COLO829 (cell line): ENCODE measurements at places on chromosomes 13 and 19.

DNA sequence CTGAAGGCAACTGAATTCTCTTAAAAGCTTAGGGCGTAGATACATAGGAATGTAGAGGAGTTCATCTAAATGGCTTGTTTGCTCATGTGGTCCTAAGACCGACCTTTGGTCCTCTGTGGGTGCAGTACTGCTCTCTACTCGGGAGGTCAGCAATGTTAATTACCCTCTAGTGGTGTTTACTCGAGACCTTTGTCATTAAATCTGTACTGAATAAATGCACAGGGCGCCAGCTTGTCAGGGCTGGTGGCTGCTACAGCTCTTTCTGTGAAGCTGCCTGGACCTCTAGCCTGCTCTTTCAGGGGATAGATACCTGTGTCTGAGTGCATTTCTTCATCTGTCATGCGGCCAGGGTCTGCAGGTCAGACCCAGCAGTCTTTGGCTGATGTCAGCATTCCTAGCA, 29.2 kb upstream of the MPHOSPH8 start:
- DNase-seq = no peak

DNA sequence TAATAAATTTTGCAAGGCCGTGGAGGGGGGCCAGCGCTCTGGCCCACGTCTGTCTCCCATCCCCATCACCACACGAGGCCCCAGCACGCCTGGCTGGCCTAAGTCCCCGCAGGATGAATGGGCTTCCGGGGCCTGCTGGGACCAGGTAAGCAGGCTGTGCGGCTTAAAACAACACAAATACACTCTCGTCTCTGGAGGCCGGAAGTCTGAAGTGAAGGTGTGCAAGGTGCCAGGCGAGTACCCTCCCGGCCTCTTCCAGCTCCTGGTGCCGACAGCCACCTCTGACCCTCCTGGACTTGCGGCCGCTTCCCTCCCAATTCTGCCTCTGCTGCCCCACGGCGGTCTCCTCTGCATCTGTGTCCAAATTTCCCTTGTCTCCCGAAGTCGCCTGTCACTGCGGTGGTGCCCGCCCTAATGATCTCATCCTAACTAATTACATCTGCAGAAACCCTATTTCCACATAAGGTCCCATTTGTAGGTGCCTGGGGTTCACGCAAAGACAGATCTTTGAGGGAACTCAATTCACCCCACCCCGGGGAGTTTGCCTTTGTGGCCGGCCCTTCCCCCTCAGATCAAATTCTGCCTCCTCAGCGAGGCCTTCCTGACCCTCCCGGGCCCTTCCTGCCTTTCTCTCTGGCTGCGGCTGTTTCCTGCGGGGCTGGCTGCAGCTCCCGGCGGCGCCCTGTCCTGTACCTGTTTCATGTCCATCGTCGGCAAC, 8.1 kb upstream of the PTBP1 start:
- no peak for DNase-seq

- DNase-seq = no peak
Observed at GRCh38 chr19:29515706-29516357, 10.0 kb upstream of the VSTM2B start.

DNA sequence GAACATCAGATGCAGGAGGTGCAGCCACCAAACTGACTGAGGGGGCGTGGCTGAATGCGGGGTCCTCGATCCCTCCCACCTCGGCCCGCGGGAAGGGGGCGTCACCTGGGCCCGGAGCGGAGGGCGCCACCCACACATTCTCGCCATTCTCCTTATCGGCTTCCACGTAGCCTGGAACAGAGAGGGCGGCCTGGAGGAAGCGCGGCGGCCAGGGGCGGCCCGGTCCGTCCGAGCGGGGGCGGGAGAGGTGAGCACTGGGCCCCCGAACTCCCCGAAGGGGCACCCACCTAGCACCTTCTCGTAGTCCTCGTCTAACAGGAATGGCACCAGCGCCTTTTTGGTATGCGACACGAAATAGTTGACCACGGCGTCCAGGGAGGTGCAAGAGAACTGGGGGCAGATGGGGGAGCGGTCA, 11.8 kb downstream of the STAP2 start:
- DNase-seq = no peak

DNA sequence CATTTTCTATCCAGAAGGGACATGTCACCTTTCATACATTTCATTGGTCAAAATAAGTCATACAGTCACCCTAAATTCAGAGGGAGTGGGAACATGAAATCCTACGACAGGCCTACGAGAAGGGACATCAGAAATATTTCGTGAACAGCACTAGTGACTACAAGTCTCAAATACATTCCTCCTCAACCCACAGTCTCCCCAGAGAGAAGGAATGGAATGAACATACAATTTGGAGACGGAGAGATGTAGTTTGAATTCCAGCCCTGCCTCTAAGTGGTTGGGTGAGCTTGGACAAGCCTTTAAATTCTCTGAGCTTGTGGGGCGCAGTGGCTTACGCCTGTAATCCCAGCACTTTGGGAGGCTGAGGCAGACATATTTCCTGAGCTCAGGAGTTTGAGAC, 9.9 kb downstream of the SERTM1 start:
- DNase-seq = no peak

GRCh38 chr13:99439048-99439447, 62.2 kb upstream of the TM9SF2 start:
- DNase-seq = no peak

DNA sequence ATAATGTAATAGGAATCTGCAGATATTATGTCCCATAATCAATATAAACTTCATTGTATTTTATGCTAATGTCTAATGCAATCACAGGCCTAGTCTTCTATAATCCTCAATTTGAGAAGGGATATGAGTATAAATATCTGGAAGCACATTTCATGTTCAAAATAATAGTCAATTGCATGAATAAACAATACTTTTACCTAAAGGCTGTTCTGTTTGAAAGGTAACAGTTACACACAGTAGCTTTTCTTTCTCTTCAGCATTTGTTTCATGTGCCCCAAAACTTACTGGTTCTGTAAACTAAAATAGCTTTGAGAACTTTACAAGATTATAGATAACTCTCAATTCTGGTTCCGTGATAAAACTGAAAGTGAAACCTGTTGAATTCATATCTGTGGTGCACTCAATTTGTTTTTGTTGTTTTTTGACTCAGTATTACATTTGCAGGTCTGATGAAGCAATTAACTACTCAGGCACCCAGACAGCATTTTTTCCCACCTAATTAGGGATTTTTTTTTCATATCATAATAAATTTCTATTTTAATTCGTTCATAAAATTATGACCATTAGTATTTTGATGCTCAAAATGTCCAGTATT, 1193.8 kb downstream of the SLITRK1 start:
- no peak for DNase-seq

DNA sequence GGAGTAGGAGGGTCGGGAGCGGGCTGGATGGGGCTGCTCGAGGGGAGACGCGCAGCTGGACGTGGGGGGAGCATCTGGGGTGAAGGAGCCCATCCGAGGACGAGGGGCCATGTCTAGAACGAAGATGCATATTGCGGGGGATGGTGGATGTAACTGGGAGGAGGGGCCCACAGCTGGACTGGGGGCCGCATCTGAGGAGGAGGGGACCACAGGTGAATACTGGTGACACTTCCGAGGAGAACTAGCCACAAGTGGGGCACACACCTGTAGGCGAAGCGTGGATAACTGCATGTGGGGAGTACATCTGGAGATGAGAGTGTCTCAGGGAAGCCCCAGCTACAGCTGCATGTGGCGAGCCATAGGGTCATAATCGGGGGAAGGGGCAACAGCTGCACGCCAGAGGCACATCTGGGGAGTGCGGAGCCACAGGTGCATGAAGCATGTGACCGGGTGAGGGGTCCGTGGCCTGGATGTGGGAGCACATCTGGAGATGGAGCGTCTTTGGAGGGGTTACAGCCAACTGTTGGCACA, 402 bp downstream of the ZSWIM9 start:
- no peak for DNase-seq

- DNase-seq = no peak
Observed at GRCh38 chr19:50344661-50345318, 15.6 kb upstream of the KCNC3 start.

- no peak for DNase-seq
Observed at GRCh38 chr19:22628401-22628800, 5.7 kb upstream of the ZNF492 start.

DNA sequence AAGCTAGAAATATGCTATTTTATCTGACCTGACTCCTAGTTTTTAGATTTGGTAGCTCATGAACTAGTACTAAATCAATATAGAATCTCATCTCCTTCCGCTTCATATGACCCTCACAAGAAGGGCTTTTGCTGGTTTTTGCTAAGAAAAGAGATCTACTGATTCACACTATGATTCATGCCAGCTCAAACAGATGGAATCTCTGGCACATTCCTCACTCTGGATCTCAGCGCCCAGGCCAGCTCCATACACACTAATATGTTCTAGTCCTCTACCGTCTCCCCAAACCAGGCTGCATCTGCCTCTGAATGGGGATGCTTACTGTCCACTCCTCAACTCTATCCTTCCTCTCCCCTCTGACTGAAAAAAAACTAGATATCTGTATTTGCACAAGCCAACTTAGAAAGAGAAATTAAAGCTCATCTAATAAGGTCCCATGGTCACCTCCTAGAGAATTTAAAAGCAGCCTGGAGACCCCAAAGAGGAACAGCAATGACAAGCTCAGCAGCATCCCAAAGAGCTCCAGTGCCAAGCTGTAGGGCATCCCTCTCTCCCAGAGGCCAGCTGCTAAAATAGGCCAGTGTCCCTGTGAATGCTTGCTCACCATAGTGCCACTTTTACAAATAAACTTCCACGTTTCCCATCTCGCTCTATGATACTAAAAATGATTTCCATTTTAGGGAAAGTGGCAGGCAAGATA, 74.9 kb downstream of the LHFPL6 start:
- DNase-seq = peak; percentile 68
